ENCODE measurements at places on chromosomes 3 and 15. TPM values are rescaled to one million over a fixed set of nuclear protein-coding genes. Genes with fewer than 3 reads are reported as not detected.

Gene ACTC1
- not detected for total RNA-seq

GRCh38 chr3:101038880-101039279 lies 45.7 kb upstream of the ABI3BP start:
- DNase-seq: peak; percentile 53

GRCh38 chr3:78606756-78607155 lies 1161.0 kb downstream of the ROBO1 start:
- no peak for DNase-seq

Gene TRNT1
- 17.8 TPM for total RNA-seq

Gene NEDD4
- 34.3 TPM for total RNA-seq

DNA sequence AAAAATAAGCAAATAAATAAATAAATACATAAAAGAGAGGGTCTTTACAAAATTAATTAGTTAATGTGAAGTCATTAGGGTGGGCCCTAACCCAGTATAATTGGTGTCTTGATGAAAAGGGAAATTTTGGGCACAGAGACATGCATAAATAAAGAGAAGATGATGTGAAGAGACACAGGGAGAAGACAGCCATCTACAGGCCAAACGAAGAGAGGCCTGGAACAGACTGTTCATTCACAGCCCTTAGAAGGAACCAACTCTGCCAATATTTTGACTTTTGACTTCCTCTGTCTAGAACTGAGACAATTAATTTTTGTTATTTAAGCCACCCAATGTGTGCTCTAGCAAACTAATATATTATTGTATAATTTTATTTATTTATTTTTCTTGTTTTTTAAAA lies 29.6 kb upstream of the SELENOK start:
- peak; percentile 47 for DNase-seq

- no peak for DNase-seq
Measured at GRCh38 chr15:91101608-91101920, 1.5 kb downstream of the SV2B start.

DNA sequence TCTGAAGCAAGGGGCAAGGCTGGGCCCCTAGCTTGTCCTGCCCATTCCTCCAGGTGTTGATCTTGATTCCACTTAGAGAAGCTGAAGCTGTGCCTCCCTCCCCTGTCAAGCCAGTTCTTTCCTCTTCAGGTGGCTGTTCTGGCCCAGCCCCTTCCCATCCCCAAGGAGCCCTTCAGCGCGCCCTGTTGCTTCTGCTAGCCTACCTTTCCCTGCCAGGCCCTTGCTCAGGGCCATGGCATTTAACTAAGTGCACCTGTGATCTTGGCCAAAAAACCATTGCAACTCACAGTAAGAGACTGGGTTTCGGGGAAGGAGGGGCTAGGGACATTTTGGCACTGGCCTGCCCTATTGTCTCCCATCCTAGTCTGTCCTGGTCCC lies 1.9 kb upstream of the WDR6 start:
- no peak for DNase-seq

DNA sequence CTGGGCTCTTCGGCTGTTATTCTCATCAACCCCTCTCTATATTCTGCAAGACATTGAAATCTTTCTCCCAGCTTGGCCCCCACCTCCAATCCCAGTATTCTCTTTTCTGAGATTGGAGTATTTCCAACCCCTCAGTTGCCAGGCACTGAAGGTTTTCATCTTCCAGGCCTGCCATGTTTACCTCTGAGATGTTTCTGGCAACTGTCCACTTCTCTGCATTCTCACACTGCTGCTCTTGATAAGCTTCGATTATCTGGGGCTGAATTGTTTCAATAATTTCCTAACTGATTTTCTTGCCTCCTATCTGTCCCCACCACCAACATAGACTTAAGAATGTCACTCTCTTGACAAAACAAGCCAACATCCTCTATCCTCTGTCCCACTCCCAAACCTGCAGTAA lies 1.4 kb upstream of the GPR156 start:
- peak; percentile 51 for DNase-seq

- peak; percentile 56 for DNase-seq
Measured at GRCh38 chr15:80861731-80862170, 82.6 kb downstream of the CEMIP start.

- DNase-seq: peak; percentile 47
Measured at GRCh38 chr3:57787867-57788623, 31.9 kb downstream of the SLMAP start.

GRCh38 chr15:69058830-69059556 lies 44.5 kb downstream of the NOX5 start:
- peak; percentile 87 for DNase-seq
